CD4-positive, CD25-positive, alpha-beta regulatory T cell (primary cell): ENCODE measurements at places on chromosomes 3 and 15. TPM values are rescaled to one million over a fixed set of nuclear protein-coding genes. Genes with fewer than 3 reads are reported as not detected.
A peak's percentile ranks its signal among the peaks of the same experiment; 100 is the strongest.

- no peak for DNase-seq
Observed at GRCh38 chr15:28861031-28861534, 12.6 kb upstream of the GOLGA6L7 start.

GRCh38 chr15:31369727-31370126 lies 43.1 kb downstream of the KLF13 start:
- no peak for DNase-seq

- DNase-seq = no peak
Observed at GRCh38 chr3:179503640-179504039, 52.4 kb upstream of the GNB4 start.

- peak; percentile 62 for DNase-seq
Observed at GRCh38 chr15:40859206-40859851, 14.7 kb downstream of the RHOV start.

GRCh38 chr3:156675830-156676767 lies 1.7 kb downstream of the TIPARP start:
- peak; percentile 17 for DNase-seq

DNA sequence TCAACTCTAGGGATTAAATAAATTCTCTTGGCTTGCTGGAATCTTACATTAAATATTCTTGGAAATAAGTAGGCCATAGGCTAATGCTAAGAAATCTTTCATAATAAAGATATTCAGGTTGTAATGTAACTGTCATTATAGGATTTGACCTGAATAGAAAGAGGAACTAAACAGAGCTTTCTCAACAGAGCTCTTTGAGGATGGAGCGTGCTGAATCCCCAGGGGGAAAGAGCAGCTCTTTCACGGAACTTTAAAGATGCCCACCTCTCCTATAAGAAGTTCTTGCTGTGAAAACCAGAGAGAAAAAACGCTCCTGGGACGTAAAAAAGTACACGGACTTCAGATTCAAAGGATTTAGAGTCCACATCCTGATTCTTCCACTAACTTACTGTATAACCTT lies 77.9 kb downstream of the NTRK3 start:
- DNase-seq = no peak

Gene GOLGA8R
- 0.69 TPM for total RNA-seq

GRCh38 chr3:145952536-145952935 lies 208.4 kb downstream of the PLOD2 start:
- no peak for DNase-seq

- no peak for DNase-seq
Observed at GRCh38 chr3:14297784-14298236, 104.6 kb upstream of the SLC6A6 start.

Gene PAK2
- 83.7 TPM for total RNA-seq

DNA sequence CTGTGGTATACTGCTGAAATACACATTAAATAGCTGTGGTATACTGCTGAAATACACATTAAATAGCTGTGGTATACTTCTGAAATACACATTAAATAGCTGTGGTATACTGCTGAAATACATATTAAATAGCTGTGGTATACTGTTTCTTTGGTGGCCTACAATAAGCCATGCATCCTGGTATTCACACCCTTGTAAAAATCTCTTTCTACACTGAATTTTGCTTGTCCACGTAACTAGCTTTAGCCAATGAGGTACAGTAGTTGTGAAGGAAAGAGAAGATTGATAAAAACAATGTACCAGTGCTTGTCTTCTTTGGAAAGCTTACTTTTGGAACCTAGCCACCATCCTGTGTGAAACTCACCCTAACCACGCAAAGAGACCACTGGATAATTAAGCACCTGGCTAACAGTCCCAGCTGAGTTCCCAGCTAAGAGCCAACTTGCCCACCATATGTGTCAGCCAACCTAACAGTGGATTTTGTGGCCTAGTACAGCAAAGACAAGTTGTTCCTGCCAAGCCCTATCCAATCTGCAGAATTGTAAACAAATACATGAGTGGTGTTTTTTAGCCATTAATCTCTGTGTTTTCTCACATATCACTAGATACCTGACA lies 103.4 kb upstream of the MELTF start:
- no peak for DNase-seq

DNA sequence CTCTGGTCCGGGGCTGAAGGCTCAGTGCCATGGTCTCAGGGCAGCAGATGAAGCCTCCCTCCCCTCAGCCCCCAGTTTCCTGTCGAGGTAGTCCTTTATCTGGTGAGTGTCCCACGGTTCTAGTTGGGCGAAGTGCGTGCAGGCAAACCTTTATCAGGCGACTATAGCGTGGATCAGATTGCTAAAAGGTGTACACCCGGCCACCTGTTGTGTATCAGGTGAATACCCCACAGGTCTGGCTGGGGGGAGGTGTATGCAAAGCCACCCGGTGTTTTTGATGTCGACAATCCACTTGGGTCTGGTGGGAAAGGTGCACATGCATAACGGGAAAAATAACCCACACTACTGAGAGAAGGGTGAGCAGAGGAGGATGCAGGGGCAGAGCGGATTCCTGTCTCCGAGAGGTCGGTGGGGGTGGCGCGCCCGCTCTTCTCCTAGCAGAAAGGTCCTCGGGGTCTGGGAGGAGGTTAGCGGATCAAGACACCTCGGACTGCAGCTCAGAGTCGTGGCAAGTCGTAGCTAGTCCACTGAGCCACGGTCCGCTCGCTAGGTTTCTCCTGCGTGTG lies 507 bp downstream of the SLC12A6 start:
- DNase-seq = peak; percentile 60

GRCh38 chr3:58183221-58183620 lies 27.6 kb downstream of the DNASE1L3 start:
- DNase-seq = no peak

Gene ZKSCAN7
- total RNA-seq = 1.2 TPM

DNA sequence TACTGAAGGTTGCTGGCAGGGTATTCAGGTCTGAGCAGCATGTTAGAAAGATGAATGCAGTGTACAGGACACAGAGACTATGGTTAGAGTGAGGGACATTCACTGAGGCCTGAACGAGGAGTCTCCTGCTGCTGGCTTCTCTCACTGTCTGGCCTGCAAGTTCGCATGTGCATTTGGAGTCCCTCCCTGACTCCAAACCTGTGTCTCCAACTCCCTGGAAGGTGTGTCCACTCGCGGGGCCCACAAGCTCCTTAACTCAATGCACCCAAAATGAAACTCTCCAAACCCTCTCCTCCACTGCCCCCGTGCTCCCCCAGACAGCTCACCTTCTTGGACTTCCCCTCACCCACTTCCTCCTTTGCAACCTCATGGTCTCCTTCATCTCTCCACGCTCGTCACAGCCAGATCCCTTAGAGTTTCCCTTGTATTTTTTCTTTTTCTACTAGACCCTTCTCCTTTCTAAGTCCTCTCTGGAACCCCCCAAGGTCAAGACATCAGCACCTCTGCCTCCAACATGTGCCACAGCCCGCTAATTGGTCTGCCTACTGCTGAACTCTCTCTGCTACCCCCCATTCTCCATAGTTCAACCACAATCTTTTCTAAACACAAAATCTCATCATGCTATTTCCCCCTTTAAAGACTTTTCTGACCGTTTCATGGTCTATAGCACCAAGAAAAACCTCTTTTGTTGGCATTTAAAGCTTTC lies 58.3 kb downstream of the HES1 start:
- peak; percentile 38 for DNase-seq

GRCh38 chr3:54818942-54819341 lies 108.9 kb downstream of the LRTM1 start:
- no peak for DNase-seq

GRCh38 chr3:172595664-172596393 lies 72.6 kb upstream of the TNFSF10 start:
- peak; percentile 19 for DNase-seq
